ENCODE measurements at places on chromosomes 3 and 15.
A peak's percentile ranks its signal among the peaks of the same experiment; 100 is the strongest.

DNA sequence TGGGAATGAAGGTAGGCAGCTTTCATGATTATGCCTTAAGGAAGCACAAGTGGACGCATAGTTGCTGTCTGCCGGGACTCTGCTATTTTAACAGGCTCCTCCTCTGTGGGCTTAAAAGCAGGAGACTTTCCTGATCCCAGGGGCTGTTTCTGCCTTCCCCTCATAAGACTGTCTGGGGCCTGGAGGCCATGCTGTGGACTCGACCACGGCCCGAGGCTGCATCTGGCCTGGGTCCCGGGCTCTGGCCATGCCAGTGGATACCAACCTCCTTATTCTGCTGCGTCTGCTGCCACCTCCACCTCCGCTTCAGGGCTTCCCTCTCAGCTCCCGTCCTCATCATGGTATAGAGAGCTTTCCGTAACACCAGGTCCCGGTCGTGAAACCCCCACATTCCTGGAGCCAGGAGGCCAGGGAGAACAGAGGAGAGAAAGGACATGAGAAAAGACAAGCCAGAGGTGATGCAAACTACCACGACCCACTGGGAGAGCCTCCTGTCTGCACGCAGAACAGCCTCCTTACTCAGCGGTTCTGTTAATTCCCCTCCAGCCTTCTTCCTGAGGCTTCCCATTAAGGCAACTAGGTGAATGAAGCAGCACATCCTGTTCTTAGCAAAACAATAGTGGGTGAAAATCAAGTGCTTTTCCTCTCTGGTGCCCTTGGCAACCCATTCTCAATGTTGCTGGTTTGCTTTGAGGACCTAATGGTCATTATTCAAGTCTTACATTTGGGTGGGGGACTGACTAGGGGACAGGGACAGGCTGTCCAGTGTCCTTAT lies 200.5 kb downstream of the KLF13 start:
- peaks cover 5% of the 10 kb centered on the region for H3K36me3 ChIP-seq
- no peak for DNase-seq
- peaks cover 36% of the 10 kb centered on the region for H3K27me3 ChIP-seq
- H3K27ac ChIP-seq = no peak overlapping the region
- peaks cover 4% of the 10 kb centered on the region for H3K4me1 ChIP-seq

- H3K36me3 ChIP-seq = no peaks in the 10 kb centered on the region
- no peaks in the 10 kb centered on the region for H3K4me1 ChIP-seq
- no peak overlapping the region for H3K4me3 ChIP-seq
- no peak overlapping the region for H3K27ac ChIP-seq
These were observed 40.0 kb downstream of the TMEM45A start for GRCh38 chr3:100532411-100532810.

- H3K4me1 ChIP-seq = peaks cover 4% of the 10 kb centered on the region
- no peak overlapping the region for H3K4me3 ChIP-seq
- peaks cover 3% of the 10 kb centered on the region for H3K36me3 ChIP-seq
- no peak overlapping the region for H3K27ac ChIP-seq
- H3K27me3 ChIP-seq = peaks cover 10% of the 10 kb centered on the region
These were observed 49.8 kb downstream of the ST3GAL6 start for GRCh38 chr3:98812851-98813374.

DNA sequence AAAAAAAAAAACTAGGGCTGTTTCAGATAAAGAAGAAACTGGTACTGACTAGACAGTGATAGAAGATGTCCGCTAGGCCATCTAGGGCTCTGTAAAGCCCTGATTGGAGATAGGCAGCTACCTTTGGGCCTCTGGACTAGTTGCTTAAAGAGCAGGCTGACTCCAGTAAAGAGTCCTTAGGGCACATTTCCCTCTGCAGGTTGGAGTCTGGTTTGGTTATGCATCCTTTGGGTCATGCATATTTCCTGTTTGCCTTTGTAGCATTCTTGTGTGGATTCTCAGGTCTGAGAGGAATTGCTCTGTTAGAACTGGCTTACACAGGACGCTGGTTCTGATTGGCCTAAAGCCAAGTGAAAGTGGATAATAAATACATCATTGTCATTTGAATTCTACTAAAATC lies 165.5 kb upstream of the LRRN1 start:
- no peaks in the 10 kb centered on the region for H3K36me3 ChIP-seq
- no peak overlapping the region for H3K4me3 ChIP-seq
- no peaks in the 10 kb centered on the region for H3K27me3 ChIP-seq
- H3K27ac ChIP-seq = no peak overlapping the region
- DNase-seq = no peak

- peaks cover 3% of the 10 kb centered on the region for H3K36me3 ChIP-seq
- DNase-seq = no peak
- H3K4me3 ChIP-seq = no peak overlapping the region
These were observed 36.9 kb upstream of the TF start for GRCh38 chr3:133709139-133709750.

DNA sequence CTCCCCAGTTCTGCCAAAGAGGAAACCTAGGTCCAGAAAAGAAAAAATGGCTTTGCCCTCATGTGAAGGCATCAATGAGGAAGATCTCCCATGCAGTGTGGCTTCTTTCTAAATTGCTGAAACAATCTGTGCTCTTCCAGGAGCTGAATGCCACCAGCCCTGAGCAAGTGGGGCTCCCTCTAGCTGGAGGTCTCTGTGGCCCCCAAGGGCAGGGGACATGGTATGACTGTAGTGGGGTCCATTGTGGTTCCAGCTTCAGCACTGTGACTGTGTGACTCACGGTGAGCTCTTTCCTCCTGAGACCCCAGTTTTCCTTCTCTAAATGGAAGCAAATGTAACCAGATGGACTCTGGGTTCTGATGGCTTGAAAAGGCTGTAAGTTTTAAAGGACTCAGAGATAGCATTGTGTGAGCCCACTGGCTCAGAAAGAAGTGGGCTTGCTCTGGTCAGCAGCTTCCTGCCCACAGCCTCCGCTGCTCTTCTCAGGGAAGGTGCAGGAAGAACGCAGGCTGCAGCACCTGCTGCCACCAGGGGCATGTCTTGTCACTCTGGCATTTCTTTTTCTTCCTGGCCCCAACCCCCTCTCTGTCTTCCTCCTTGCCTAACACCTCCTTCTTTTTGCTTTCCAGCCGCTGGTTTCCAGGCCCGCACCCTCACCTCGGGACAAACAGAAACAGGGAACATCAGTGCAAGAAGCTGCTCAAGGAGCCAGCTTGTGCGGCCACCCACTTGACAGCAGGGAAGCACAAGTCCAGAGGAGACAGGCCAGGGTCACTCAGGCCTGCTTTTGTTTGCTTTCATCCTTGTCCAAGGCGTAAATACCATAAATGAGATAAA lies 5.8 kb upstream of the CXCR6 start:
- no peaks in the 10 kb centered on the region for H3K27me3 ChIP-seq
- H3K36me3 ChIP-seq = peaks cover 14% of the 10 kb centered on the region
- no peak overlapping the region for H3K4me3 ChIP-seq
- DNase-seq = no peak
- no peak overlapping the region for H3K27ac ChIP-seq
- peaks cover 26% of the 10 kb centered on the region for H3K4me1 ChIP-seq

DNA sequence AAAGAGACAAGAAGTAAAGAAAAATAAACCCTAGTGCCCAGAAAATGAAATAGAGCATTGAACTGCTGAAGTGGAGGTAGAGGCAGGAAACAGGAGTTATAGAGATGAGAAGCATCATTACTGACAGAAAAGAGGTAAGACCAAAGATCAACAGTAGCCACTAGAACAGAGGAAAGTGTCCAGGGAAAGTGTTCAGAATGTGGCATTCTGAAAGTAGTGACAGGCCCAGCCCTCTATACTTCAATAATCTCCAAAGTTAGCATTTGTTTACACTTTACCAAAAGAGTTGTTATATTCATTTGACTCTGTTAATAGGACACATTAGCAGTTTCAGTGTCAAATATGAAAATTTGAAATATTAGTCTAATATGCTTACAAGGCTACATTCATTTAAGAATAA lies 727.1 kb upstream of the NECTIN3 start:
- H3K27me3 ChIP-seq = peaks cover 5% of the 10 kb centered on the region
- H3K36me3 ChIP-seq = no peaks in the 10 kb centered on the region
- H3K27ac ChIP-seq = no peak overlapping the region
- no peak overlapping the region for H3K4me3 ChIP-seq
- H3K4me1 ChIP-seq = no peaks in the 10 kb centered on the region

DNA sequence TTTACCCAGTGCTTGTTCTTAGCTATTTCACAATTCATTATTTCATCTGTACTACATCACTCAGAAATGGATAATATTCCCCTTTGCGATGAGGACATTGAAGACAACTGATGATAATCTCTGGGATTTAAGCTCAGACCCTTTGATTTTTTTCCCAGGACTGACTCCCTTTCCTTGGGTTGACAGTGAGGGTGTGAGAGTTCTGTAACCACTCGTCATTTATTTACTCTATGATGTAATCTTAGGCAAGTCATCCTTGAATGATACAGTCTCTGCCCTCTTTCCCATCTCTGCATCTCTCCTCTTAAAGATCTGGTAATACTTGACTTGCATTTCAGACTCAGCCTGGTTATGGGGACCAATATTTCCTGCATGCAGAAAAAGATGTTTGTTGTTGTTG lies 1041.7 kb downstream of the AGBL1 start:
- DNase-seq = no peak
- no peaks in the 10 kb centered on the region for H3K4me1 ChIP-seq
- H3K27me3 ChIP-seq = no peaks in the 10 kb centered on the region
- H3K36me3 ChIP-seq = no peaks in the 10 kb centered on the region

DNA sequence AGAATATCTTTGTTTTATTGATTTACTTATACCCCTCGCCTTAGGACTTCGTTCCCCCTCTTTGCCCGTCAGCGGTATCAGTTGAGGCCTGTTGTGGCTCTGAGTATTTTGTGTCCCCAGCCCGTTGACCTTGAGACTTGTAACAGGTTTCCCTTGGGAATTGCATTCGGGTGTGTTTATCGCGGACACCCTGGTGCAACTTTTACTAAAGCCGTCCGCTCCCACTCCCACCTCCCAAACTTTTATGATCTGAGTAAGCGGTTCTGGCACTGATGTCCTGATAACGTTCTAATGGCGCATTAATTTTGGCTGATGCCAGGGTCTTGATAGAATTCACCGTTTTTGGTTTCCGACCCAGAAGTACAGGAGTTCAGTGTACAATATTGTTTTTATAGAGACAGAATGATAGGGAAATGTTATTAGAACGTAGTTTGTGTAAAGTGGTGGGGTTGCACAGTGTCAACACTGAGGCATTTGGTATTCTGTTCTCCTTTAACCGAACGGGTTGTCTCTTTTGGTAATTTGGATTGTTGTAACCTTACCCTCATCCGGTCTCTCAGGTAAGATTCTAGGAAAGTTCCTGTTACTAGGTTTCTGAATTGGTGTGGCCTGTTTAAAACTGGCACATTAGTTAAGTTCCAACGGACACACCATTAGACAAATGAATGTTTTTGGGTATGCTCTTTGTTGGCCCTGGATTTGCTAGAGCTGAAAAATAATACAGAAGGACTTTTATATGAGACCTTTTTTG lies 47.8 kb downstream of the OIP5 start:
- no peak for DNase-seq
- peak overlapping the region; percentile 98 for H3K27ac ChIP-seq
- peaks cover 29% of the 10 kb centered on the region for H3K4me1 ChIP-seq
- H3K36me3 ChIP-seq = peaks cover 14% of the 10 kb centered on the region

All from T-helper 17 cell (primary cell).